ENCODE measurements at places on chromosomes 3 and 15.

DNA sequence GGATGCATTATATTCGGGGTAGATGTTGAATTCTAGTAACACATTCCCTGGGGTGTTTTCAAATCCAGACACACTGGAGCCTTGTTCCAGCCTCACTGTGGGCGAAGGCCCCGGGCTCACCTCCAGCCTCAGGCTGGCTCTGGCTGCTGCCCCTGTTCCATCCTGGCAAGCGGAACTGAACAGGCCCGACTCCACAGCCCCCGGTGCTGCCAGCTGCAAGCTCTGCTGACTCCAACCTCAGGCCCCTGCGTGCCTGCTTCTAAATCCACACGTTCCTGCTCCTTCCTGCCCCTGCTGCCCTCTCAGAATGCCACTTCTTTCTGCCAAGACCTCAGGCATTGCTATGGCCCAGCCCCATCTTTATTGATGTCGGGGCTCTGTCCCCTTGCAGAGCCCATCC, 90.6 kb downstream of the LIPC start:
- peak; percentile 47 for DNase-seq

GRCh38 chr3:171365489-171365888, 94.7 kb downstream of the TNIK start:
- peak; percentile 31 for DNase-seq

DNA sequence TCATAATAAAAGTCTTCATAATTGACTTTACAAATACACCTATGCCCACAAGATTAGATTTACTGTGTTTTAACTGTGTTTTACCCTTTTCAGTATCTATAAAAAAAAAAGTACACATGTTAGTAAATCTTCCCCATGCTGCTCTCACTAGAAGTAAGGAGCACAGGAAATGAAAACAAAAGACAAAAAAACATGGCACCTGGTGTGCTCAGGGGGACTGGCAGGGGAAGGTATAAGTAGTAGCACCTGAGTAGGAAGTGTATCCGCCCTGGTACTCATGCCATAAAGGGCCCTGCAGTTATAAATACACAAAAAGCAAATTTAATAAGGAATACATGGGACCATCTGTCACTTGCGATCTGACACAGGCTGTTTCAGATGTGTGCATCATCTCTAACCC, 8.9 kb upstream of the ALDH1A2 start:
- no peak for DNase-seq

- DNase-seq, result peak; percentile 36
Observed at GRCh38 chr15:65653341-65653740, 31.6 kb downstream of the SLC24A1 start.

- no peak for DNase-seq
Observed at GRCh38 chr3:142779591-142779990, 55.8 kb downstream of the TRPC1 start.

DNA sequence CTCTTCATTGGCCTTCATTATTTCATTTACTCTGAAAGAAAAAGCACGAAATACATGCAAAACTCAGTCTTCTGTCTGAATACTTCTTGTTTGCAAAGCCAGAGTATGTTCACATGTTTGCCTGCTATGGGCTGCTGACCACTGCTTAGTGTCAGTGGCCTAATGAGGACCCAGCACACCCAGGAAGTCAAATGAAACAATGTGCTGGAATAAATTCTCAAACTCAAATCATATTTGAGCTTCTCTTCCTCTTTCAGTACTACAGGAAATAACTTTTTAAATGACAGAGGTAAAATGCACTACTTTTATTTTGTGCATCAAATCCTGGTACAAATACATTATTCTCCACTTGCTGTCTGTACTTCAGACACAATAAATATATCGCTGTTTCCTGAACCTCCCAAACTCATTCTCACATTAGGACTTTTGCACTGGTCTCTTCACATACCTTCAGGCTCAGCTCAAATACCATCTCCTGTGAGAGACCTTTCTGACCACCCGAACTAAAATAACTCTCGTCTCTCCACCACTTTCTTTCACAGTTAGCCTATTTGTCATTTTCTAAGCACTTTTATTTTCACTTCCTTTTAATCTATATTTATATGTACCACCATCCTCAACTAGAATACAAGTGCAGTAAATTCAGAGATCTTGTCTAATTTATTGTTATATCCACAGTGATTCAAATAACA, 176.8 kb downstream of the TUSC7 start:
- DNase-seq, result no peak

- DNase-seq, result peak; percentile 85
Observed at GRCh38 chr15:66766282-66767230, 64.5 kb downstream of the SMAD6 start.

GRCh38 chr3:148466143-148466542, 231.6 kb upstream of the AGTR1 start:
- DNase-seq, result peak; percentile 81

DNA sequence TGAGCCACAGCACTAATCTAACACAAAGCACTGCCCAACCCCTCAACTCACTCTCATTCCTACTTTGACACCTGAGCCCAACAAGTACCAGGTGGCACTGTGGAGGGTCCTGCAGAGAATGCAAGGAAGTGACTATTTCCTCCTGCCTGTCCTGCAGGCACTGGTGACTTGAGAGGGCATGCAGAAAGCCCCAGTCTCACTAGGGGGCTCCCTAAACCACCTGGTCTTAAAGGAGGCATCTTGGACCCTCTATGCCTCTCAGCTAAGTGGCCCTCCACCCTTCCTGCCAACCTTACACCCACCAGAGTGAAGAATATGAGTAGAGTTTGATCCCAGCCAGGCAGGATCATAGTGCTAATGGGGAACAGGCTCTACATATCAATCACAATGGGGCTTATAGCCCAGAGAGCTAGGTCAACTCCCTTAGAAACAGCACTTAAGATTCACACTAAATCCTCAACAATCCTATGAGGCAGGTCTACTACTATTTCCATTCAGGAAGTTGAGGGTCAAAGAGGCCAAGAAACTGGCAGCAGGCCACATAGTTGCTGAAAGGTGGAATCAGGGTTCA, 15.2 kb downstream of the TRAIP start:
- DNase-seq, result peak; percentile 10

DNA sequence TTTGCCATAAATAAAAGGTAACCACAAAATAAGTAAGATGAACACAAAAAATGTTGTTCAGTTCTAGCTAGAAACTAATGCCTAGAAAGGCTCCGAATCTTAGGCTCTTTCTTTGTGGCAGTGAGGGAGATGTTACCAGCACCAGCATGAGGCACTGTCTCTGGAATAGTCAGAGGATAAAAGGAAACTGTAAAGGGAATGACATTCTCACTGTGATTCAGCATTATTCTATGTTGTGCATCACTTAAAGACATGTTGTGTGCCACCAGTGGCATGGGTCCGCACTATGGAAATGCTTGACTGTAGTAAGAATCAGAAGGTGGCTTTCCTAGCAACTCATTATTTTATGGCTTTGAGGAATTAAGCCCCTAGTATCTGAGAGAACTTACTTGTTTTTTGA, 70.8 kb downstream of the SEC22A start:
- DNase-seq, result peak; percentile 22

- DNase-seq, result no peak
Observed at GRCh38 chr15:101501703-101502373, 12.3 kb upstream of the PCSK6 start.

- no peak for DNase-seq
Observed at GRCh38 chr3:54681706-54682105, 246.2 kb downstream of the LRTM1 start.

- DNase-seq, result no peak
Observed at GRCh38 chr3:60010781-60011180, 961.0 kb upstream of the CFAP20DC start.

DNA sequence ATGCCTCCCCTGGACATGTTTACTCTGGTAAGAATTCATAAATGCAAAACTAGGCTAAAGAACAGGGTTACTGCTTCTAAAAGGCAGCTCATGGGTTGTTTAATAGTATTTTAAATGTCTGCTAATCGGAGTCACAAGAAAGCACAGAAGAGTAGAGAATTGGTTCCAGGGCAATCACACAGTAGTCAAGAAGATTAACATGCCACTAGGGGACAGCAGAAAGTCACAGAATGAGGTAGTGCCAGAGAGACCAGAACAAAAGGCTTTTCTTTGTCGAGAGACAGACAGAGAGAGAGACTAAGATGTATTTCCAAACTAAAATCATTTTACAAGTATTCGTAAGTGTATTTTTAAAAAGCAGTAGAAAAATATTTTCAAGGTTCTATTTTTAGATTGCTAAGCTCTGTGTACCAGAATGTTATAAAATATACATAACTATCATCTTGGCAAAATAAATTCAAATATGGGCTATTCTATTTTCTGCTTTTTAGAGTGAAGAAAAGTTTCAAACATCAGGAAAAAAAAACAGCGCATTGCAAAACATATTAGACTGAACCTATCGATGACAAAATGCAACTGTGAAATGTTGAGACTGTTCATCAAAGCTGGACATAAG, 78.3 kb upstream of the CDIN1 start:
- DNase-seq, result peak; percentile 68

DNA sequence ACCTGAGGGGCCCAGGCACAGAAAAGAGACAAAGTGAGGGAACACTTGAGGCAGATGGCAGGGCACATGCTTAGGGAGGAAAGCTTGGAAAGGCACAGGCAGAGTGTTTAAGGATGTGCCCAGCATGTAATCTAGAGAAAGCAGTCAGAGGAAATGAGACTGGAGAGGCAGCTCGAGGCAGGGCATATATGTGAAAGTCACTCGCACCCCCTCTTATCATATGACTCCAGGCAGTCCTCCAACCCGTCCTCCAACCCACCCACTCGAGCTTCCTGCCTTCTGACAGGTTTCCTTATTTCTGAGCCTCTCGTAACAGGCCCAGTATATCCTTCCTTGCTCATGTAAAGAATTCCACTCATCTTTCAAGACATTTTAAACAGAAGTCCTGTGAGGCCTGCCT, 294.0 kb downstream of the SOX2 start:
- DNase-seq, result no peak

GRCh38 chr15:77057685-77058084, 13.2 kb downstream of the TSPAN3 start:
- DNase-seq, result peak; percentile 47

DNA sequence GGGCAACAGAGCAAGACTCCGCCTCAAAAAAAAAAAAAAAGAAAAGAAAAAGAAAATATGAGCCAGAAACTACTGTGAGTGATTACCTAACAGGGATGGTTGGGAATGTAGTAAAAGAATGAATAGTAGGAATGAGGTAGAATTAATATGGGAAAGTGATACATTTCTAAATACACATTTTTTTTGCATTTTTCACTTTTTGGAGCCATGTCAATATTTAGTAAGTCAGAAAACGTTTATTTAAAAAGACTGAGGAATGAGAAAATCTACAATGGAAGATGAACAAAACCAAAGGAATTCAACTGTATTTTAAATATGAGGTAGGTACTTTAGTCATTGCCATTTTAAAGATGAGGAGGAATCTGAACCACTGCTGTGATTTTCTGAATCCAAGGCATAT, 817.2 kb upstream of the CADM2 start:
- no peak for DNase-seq

GRCh38 chr3:5271372-5271683, 83.8 kb downstream of the EDEM1 start:
- no peak for DNase-seq

DNA sequence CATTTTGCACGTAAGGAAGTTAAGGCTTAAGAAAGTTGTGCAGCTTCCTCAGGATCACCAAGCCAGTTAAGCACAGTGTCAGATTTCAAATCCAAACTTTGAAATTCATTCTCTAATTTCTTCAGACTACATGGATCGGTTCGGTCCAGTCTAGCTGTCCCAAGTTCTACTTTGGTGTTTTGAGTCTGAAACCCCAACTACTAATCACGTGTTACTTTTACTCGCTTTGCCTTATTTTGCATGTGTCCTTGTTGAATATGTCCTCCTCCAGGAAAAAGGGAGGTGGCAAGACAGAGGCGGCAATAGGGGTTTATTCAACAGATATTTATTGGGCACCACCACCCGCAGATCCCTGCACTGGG, 522 bp upstream of the GXYLT2 start:
- no peak for DNase-seq

GRCh38 chr15:98383571-98383970, 264.8 kb upstream of the IGF1R start:
- DNase-seq, result no peak

GRCh38 chr15:59276225-59277178, 69.9 kb downstream of the LDHAL6B start:
- peak; percentile 79 for DNase-seq

DNA sequence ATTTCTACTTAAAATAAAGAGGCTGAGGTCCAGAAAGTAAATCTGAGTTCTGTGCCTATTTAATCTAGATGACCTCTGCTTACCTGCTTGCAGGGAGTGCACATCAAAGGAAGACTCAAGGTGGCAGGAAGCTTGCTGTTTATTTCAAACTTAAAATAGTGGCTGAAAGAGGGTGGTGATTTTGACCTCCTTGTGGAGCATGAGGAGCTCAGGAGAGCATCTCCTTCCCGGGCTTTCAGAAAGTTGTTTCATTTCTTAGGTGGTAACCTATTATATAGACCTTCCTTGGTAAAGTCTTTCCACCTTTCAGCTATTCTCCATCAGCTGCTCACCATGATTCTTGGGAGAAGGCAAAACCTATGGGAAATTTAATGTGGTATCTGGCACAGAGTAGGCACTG, 494 bp downstream of the GCSAM start:
- DNase-seq, result no peak

DNA sequence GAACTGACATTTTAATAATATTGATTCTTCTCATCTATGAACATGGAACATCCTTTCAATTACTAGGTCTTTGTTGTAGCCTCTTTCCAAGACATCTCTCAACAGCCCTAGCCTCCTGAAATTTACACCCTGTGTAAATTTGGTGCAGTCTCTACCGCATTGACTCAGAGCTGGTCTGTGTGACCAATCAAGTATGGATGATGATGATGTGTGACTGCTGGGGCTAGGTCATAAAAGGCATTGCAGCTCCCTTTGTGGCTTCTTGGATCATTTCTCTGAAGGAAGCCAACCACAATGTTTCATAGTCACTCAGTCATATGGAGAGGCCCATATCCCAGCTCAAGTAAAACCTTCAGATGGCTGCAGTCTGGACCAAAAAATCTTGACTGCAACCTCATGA, 62.1 kb upstream of the FAM3D start:
- peak; percentile 47 for DNase-seq

GRCh38 chr3:27467545-27467944, 16.6 kb downstream of the SLC4A7 start:
- peak; percentile 47 for DNase-seq

GRCh38 chr3:190122198-190122771, 1.6 kb upstream of the P3H2 start:
- peak; percentile 54 for DNase-seq

DNA sequence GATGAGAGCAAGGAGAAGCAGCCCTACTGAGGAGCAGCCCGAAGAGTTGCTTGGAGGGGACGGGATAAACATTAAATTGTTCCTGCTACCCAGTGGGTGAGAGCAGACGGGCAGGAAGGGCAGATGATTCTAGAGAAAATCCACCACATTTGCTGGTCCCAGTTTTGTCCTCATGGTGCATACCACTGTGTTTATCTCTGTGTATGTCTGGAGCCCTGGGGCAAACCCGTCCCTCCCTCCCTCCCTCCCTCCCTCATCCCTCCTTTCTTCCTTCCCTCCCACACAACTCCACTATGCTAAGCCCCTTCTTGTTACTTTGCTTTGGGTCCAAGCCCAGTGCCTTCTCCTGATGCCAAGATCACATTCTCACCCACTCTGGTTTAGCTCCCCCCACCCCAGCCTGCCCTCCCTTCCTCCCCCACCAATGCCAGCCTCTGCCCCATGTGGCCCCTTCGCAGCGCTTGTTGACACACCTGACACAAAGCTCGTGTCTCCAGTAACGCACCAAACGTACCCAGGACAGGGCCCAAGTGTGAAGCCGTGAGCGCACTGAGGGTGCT, 194.8 kb downstream of the ATP10A start:
- DNase-seq, result no peak

- peak; percentile 53 for DNase-seq
Observed at GRCh38 chr15:90086868-90087268, 15.4 kb downstream of the IDH2 start.

Measured in kidney tubule cell (primary cell).